WTC11 (cell line): ENCODE measurements at places on chromosomes 3 and 15. TPM values are rescaled to one million over a fixed set of nuclear protein-coding genes. Genes with fewer than 3 reads are reported as not detected.

- H3K27me3 ChIP-seq, result peaks cover 6% of the 10 kb centered on the region; the same call in 1 of the 2 replicates
- no peaks in the 10 kb centered on the region for H3K4me1 ChIP-seq
- no peak for DNase-seq
These were observed 93.4 kb downstream of the KCNMB2 start for GRCh38 chr3:178629430-178630178.

- H3K4me3 ChIP-seq, result no peak overlapping the region
- peaks cover under 1% of the 10 kb centered on the region; the same call in 1 of the 2 replicates for H3K4me1 ChIP-seq
- H3K27ac ChIP-seq, result no peak overlapping the region
- H3K27me3 ChIP-seq, result no peaks in the 10 kb centered on the region; the same call in 1 of the 2 replicates
These were observed 47.3 kb upstream of the PHLDB2 start for GRCh38 chr3:111811811-111812210.

- no peaks in the 10 kb centered on the region for H3K4me1 ChIP-seq
- DNase-seq, result no peak
- no peak overlapping the region for H3K27ac ChIP-seq
- peaks cover 27% of the 10 kb centered on the region for H3K36me3 ChIP-seq
These were observed 38.3 kb downstream of the USF3 start for GRCh38 chr3:113658107-113658506.

GRCh38 chr3:177618873-177619733, 421.8 kb upstream of the TBL1XR1 start:
- peaks cover 22% of the 10 kb centered on the region for H3K4me1 ChIP-seq
- no peaks in the 10 kb centered on the region for H3K27me3 ChIP-seq
- 0 out of 2 replicates have a peak, but pooled peaks cover 1% of the 10 kb centered on the region for H3K36me3 ChIP-seq
- DNase-seq, result no peak
- H3K27ac ChIP-seq, result no peak overlapping the region

- DNase-seq, result peak; percentile 14
- H3K4me3 ChIP-seq, result no peak overlapping the region
- H3K27me3 ChIP-seq, result no peaks in the 10 kb centered on the region
- H3K27ac ChIP-seq, result no peak overlapping the region
- peaks cover 12% of the 10 kb centered on the region for H3K4me1 ChIP-seq
- peaks cover 3% of the 10 kb centered on the region; the same call in 1 of the 2 replicates for H3K36me3 ChIP-seq
These were observed 182.3 kb upstream of the LPP start for GRCh38 chr3:187971629-187972028.

Gene C2CD4B
- total RNA-seq, result 0.82 to 1.3 TPM (median 0.96 TPM) in 3 replicates
